ENCODE measurements at places on chromosomes 2 and 18. TPM values are rescaled to one million over a fixed set of nuclear protein-coding genes. Genes with fewer than 3 reads are reported as not detected.

STPG4 gene
- total RNA-seq, result 0.14 TPM

CROCC2 gene
- total RNA-seq, result 0.15 TPM

DNA sequence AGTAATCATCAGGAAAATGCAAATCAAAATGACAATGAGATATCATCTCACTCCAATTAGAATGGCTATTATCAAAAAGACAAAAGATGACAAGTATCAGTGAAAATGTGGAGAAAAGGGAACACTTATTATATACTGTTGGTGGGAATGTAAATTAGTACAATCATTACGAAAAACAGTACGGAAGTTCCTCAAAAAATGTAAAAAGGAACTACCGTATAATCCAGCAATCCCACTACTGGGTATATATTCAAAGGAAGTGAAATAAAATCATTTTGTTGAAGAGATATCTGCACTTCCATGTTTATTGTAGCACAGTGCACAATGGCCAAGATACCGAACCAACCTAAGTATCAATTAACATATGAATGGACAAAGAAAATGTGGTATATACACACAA is 52.4 kb upstream of the TEX51 start:
- H3K36me3 ChIP-seq, result no peaks in the 10 kb centered on the region
- H3K27ac ChIP-seq, result no peak overlapping the region
- H3K27me3 ChIP-seq, result 0 out of 2 replicates have a peak, but pooled peaks cover 6% of the 10 kb centered on the region
- H3K4me3 ChIP-seq, result no peak overlapping the region

DNA sequence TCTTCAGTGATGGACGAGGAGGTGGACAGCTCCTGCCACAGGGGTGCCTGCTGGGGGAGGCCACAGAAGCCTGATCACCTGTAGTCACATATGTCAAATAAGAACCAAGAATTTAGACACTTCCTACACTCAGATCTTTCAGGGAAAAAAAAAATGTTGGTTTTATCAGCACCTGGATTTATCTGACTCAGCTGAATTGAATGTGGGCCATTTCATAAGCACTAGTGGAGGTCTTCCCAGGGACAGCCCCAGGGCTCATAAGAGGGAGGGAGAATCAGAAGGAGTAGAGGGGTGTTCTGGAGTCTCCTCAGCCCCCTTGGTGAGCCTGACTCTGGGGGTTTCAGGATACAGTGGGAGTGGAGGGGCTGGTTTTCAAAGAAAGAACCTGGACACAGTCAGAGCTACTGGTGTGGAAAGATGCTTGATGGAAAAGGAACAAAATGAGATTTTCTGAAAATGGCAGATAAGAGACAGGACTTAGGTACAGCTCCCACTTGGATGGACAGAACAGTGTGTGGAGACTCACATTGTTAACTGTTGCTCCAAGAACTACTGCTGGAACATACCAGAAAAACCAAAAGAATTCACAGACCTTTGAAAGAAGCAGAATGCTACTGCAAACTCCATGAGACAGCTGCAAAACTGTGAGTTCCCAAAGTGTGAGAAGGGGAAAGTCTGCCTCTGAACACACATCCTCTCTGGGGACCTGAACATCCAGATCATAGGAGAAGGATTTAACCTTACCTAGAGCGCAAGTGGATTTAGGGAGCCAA is 45.4 kb downstream of the LCT start:
- H3K4me1 ChIP-seq, result no peaks in the 10 kb centered on the region
- H3K36me3 ChIP-seq, result peaks cover 9% of the 10 kb centered on the region
- no peak overlapping the region for H3K4me3 ChIP-seq
- no peak for DNase-seq

Measured in SJCRH30 (cell line).